Glomerular endothelial cell (primary cell): ENCODE measurements at places on chromosomes 1 and 21. TPM values are rescaled to one million over a fixed set of nuclear protein-coding genes. Genes with fewer than 3 reads are reported as not detected.
A peak's percentile ranks its signal among the peaks of the same experiment; 100 is the strongest.

DNA sequence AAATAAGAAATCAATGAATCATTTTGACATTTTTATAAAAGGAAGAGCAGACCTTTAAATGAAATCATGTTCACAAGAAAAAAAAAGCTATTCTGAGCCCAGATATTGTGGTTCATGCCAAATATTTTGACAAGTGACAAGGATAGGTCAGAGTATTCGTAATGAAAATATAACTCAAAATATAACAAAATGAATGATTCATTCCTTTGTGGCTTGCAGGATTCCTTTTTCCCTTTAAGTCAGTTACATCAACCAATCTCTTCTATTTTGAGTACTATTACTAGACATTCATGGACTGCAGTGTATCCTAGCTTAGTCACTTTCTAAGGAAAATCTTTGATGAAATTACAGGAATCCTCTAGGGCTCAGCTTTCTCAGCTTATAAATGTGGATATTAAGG lies 188.7 kb downstream of the COL11A1 start:
- no peak for DNase-seq

- DNase-seq: no peak
These were observed 1447.8 kb upstream of the PRMT6 start for GRCh38 chr1:105608713-105609112.

GRCh38 chr1:193545171-193545570 lies 358.8 kb upstream of the B3GALT2 start:
- DNase-seq: no peak

GRCh38 chr1:2598329-2598931 lies 11.9 kb downstream of the PRXL2B start:
- no peak for DNase-seq

DNA sequence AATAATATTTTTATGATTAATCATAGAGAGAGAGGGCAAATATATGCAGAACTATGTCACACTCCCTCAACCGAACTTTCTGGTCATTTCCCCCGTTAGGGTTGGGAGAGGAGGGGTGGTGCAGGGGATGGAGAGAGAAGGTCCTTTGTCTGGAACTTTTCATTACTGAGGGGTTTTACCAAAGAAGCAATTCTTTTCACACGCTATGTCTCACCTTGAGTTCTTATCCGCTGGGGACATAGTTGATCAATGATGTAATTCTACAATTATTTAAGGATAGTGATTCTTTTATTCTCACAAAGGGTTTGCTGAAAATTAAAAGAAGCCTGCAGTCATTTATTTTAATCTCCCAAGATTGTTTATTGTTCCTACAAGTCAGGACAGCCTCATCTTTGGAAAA lies 98.3 kb upstream of the RUNX1 start:
- no peak for DNase-seq

GRCh38 chr1:45353685-45354084 lies 13.4 kb upstream of the MUTYH start:
- no peak for DNase-seq

- no peak for DNase-seq
These were observed 134.8 kb downstream of the FGGY start for GRCh38 chr1:59431566-59432294.

DNA sequence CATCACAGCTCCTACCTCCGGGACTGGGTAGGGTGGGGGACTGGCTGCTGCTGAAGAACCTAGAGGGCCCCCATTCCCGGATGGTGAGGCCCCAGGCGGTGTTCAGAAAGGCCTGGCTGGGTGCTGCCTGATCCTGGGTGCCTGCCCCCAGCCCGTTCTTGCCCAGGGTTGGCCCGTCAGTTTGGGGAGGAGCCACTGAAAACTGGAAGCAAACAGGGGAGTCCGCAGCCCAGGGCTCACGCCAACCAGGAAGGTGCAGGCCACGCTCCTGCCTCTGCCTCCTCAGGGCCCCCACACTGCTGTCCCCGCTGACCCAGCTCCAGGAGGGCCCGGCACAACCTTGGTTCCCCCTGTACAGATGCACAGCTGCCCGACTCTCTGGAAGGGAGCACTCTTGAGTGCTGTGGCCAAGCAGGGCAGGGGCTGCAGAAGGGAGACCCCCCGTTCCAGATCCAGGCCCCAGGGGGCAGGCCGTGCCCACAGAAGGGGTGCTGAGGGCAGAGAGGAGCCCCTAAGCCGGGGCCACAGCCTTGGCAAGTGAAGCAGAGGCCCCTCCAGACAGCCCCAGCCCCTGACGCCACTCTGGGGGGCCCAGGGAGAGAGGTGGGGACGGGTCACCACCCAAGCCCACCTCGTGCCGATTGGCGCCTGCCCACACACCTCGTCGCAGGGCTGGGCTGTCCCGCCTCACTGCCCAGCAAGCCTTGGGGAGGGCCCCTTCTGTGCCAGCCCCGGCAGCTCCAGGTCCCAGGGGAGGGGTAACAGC lies 5.5 kb downstream of the C1QTNF12 start:
- DNase-seq: no peak

DNA sequence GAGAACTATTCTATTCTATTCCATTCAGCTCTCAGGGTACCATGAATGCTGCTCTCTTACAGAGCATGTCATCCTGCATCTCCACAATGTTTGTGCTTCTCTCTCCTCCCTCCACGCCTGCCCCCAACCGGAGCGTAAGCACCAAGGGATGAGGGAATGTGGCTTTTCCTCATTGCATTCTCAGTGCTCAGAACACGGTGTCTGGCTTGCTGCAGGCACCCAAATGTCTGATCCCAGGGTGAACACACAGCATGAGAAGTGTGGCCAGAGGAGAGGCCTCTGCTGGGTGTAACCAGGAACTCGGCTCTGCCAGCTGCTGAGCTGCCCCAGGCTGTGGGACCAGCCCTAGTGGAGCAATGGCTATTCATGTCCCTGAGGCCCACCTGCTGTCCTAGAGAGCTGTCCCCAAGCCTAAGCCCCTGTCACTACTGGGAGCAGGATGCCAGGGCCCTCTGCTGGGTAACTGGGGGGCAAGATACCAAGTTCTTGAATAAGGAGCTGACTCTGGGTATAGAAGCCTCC lies 38.3 kb downstream of the OLFML2B start:
- no peak for DNase-seq

DNA sequence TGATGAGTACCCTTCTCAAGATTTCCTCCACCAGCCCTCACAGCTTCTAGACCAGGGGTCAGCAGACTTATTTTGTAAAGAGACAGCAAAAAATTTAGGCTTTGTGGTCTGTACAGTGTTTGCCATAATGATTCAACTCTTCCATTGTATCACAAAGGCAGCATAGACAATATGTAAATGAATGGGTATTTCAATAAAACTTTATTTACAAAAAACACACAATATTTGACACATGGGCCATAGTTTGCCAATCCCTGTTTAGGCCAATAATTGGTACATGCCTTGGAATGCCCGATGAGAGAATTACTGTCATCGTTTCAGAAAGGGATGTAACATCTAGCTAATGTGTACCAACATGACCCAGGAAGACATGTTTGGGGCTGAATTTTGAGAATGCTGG lies 178.9 kb upstream of the GALNT2 start:
- no peak for DNase-seq

- DNase-seq: no peak
These were observed 4.5 kb downstream of the TXNIP start for GRCh38 chr1:145991735-145992412.

DNA sequence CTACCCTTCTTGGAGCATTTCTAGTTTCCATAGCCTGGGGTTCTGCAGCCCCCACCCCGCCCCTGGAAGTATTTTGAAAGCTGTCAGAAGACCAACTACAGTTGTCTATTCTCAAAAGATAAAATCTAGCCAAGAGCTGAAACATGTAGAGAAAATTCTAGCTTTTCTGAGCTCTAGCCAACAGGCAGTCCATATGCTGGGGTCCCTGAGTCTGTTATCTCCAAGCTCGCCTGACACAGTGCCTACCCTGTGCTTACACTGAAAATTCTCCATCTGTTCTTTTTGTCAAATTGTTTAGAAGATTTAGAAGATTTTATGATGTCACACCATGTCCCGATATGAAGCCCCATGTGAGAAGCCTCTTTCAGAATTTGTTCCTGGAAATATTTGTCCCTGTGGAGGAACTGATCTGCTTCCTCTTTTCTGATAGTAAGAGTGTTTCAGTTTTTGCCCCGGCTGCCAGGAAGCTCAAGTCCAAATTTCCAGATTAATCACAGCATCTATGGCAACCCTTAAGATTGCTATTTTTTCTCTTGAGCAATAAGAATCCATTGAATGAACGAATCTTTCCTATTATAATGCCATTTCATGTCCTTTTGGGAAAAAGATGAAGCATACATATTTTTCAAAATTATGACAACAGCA lies 23.7 kb upstream of the CSF3R start:
- no peak for DNase-seq

DNA sequence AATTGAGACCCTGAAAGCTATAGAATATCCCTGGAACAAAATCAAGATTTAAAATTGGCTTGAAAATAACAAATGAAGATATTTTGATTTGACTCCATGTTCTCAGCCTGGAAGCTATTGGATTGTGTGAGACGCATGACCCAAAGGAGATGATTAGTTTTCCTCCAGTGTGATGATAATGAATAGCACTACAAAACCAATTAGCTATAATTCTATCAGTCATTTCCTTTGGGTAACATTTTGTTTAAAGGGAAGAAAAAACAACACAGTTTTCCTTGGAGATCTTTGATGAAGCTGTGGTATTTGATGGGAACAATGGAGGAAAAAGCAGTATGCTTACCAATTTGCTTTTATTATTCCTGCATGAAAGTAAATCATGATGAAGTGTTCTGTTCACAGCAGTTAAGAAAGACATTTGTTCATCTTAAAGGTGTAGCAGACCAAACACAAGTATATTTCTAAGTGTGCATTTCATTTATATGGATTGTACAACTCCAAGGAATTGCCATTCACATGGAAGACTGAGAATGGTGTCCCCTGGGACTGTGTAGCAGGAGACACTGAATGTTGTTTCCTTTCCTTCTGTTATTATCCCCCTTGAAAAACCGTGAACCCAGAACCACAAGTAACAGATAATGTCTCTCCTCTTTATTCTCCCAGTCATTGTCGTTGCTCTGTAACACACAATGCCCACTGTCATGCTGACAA lies 111.4 kb downstream of the CACHD1 start:
- DNase-seq: no peak

DNA sequence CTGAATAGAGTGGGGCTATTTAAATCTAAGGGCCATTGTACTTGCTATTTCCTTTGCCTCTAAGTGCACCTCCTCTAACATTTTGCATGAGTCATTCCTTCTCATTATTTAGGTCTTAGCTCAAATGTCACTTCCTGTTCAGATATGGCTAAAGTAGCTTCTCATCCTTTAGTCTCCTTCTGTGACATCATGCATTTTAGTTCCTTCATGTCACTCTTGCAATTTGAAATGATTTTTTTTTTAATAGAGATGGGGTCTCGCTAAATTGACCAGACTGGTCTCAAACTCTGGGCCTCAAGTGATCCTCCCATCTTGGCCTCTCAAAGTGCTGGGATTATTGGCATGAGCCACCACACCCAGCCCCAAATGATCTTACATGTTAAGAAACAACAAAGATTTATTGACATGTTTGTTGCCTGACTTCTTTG lies 6.6 kb downstream of the TBX19 start:
- peak; percentile 27 for DNase-seq

- DNase-seq: no peak
These were observed 12.1 kb downstream of the IFNAR2 start for GRCh38 chr21:33241846-33242245.

DNA sequence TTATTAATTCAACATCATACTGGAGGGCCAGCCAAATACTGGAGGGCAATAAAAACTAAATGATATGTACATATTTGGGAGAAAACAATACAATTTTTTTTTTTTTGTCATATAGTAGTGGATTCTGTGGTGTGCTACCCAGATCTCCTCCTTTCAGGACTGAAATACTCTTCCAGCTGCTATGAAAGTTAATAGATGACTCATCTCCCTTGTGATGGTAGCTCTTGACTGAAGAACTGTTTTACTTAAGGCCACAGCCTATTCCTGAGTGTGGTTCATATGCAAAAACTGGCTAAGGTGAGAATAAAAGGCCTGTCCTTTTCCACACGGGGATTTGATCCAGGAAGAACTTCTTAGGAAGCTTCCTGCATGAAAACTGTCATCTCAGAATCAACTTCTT lies 307.9 kb downstream of the HLX start:
- DNase-seq: no peak

DNA sequence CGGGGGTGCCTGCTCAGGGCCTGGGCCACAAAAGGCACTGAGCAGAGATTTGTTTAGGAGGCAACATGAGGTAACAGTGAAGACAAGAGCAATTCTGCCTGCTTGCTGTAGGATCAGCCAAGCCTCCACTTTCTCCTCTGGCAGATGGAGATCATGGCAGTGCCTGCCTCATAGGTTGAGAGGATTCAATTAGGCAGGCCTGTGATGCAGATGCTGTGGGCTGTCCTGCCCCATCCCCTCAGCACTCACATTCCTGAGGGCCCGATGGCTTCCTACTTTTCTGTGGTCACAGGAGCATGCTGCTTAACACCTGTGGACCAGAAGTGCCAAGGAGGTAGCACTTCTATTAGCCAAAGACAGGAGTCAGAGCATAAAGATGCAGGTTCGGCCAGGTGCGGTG lies 1.2 kb upstream of the UBL4B start:
- no peak for DNase-seq

DNA sequence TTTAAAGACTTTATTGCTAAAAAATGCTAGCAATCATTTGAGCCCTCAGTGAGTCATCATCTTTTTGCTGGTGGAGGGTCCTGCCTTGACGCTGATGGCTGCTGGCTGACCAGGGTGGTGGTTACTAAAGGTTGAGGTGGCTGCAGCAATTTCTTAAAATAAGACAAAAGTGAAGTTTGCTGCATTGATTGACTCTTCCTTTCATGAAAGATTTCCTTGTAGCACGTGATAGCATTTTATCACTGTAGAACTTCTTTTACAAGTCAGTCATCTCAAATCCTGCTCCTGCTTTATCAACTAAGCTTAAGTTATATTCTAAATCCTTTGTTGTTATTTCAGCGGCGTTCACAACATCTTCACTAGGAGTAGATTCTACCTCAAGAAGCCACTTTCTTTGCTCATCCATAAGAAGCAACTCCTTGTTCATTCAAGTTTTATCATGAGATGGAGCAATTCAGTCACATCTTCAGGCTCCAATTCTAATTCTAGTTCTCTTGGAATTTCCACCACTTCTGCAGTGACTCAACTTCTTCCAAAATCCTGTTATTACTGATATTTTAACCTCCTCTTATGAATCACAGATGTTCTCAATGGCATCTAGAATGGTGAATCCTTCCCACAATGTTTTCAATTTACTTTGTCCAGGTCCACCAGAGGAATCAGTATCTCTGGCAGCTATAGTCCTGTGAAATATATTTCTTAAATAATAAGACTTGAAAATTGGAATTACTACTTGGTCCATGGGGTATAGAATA lies 17.6 kb upstream of the RGS1 start:
- DNase-seq: no peak

The SMCP gene
- not detected in 2 replicates for total RNA-seq

The NR1I3 gene
- not detected in 2 replicates for total RNA-seq

The HIVEP3 gene
- total RNA-seq: 6.3 and 7.6 TPM in 2 replicates

The KPRP gene
- not detected in 2 replicates for total RNA-seq

The FHL3 gene
- 55.4 and 90.1 TPM in 2 replicates for total RNA-seq

The OR6K3 gene
- not detected in 2 replicates for total RNA-seq

The DIRAS3 gene
- 6.2 and 7.9 TPM in 2 replicates for total RNA-seq

The YOD1 gene
- total RNA-seq: 4.9 and 5.1 TPM in 2 replicates
